ENCODE measurements at places on chromosomes 4 and X.
A peak's percentile ranks its signal among the peaks of the same experiment; 100 is the strongest.

GRCh38 chr4:2297606-2298531 is 36.0 kb upstream of the MXD4 start:
- no peak for DNase-seq

DNA sequence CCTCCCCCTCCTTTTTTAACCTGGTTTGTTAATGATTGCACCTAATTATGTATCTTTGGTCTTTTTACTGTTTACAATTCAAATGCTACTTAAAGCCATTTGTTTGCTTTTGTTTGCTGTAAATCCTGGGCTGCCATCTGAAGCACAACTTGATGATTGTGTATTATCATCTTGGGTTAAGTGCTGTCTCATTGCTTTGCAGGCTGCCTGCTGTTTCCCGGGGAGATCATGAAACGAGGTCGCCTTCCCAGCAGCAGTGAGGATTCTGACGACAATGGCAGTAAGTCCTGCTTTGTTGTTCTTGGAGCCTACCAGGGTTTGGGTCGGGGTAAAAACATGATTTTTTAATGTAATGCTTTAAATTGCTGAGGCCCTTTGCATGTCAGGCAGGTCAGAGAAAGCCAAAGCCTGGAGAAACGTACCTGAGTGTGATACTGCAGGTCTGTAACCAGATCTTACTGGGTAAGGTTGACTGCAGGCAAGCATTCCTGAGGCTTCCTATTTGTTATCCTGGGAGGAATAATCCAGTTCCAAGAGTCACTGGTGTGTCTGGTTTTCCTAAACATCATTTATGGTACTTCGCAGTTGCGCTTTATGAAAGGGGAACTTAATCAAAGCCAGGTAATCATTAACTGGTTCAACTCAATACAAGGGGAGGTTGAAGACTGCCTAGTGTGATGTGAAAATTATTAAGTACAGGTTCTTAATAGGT is 22.2 kb downstream of the JADE1 start:
- peak; percentile 41 for DNase-seq

GRCh38 chr4:182343453-182343852 is 100.3 kb downstream of the TENM3 start:
- DNase-seq: no peak

GRCh38 chr4:55729351-55730279 is 90.0 kb upstream of the EXOC1L start:
- DNase-seq: no peak

GRCh38 chrX:40120838-40121580 is 23.3 kb upstream of the BCOR start:
- no peak for DNase-seq

GRCh38 chr4:80454556-80454955 is 119.0 kb downstream of the CFAP299 start:
- no peak for DNase-seq

GRCh38 chr4:137998666-137999429 is 243.3 kb downstream of the SLC7A11 start:
- DNase-seq: peak; percentile 89

- no peak for DNase-seq
These were observed 2.5 kb downstream of the P2RY8 start for GRCh38 chrX:1534301-1535168.
